ENCODE measurements at places on chromosomes 4 and X.

DNA sequence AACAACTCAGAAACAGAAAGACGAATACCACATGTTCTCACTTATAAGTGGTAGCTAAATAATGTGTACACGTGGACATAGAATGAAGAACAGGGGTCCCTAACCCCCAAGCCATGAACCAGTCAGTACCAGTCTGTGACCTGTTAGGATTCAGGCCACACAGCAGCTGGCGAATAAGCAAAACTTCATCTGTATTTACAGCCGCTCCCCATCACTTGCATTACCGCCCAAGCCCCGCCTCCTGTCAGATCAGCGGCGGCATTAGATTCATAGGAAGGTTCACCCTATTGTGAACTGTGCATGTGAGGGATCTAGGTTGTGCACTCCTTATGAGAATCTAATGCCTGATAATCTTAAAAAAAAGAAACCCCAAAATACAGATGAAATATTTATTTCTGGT, 1128.7 kb downstream of the NLGN4X start:
- no peak for DNase-seq

DNA sequence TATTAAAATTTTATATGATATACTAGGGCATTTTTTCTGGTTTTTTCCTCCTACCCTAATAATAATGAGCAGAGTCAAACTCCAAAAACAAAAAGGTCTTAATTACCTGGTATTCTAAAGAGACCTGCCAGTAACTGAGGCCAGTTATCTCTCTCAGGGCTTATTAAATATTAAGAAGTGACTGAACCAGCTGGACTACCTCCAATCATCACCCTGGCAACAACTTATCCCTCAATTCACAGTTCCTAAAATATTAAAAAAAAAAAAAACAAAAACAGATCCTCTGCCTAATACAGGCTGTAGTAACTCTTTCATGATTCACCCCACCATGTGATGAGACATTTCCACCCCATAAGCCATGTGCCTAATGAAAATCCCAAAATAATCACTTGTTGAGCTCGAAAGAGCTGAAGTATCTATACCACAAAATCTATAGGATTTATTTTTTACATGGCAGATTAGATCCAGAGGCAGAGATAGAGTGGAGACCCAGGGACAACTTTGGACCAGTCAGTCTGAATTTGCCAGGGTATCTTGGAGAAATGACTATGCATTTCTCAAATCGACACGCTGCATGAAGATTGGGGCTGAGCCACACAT, 698.0 kb downstream of the FAT4 start:
- no peak for DNase-seq

DNA sequence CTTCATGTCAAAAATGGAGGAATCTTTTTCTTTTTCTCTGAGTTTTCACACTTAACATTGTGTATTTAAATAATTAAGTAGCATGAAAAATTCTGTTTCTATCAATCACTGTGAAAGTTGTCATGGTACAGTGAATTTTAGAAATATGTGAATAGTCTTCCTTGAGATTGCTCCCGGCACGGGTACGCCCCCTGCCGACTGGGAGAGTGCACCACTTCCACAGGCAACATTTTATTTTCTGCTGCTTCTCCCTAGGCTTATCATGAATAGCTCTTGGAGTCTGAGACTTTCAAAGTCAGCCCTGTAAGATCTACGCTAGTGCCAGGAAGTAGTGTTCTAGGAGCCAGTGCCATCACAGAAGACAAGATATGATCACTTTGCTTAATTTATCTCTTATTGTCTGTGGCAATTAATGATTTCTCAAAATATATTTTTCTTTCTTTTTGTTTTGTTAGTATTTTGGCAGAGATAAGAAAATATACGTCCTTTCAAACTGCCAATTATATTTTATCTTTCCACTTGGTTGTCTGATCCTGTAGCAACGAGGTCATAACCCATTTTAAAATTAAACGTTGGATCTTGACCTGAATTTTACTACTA, 763.8 kb upstream of the AADAT start:
- peak; percentile 36 for DNase-seq

GRCh38 chr4:1451106-1451751, 45.0 kb upstream of the NKX1-1 start:
- no peak for DNase-seq

DNA sequence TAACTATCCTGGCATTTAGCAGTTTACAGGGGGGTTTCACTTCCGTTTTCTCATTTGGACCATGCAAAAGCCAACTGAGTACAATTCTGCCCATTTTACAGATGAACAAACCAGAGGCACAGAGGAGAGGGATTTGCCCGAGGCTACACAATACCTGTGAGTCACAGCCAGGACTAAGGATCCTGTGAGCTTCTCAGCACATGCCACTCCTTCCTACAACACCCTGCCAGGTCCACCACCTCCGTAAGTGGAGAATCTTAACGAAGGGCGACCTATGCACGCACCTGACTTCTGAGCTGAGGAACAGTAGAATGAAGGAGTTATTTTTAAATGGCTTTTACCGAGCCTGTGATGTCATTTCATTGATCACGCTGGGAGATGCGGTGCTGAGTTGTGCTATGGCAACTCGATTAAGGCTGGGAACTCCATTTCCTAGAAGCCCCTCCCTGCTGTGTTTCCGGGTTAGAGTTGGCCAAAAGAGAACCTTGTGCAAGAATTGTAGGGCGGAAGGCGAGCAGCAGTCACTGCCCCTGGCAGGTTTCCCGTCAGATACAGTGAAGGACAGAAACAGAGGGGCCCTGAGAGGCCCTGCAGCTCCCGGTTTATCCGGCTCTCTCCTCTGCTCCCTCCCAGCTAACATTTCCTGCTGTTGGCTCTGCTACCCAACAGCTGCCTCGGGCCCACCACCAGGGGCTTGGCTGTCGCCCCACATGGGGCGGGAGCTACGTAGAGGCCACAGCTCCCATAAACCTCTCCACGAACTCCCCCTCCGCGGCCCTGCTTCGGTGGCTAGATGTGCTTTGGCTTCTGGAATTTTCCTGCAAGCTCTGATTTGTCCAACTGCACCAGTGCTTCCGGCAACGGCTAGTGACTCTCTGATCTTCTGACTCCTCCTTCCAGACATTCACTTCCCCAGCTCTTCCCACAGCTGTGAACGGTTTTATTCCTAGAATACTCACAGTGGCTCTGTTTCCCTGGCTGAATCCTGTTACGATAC, 75.1 kb upstream of the USP9X start:
- DNase-seq, result peak; percentile 47
